ENCODE measurements at places on chromosomes 16 and 17.

DNA sequence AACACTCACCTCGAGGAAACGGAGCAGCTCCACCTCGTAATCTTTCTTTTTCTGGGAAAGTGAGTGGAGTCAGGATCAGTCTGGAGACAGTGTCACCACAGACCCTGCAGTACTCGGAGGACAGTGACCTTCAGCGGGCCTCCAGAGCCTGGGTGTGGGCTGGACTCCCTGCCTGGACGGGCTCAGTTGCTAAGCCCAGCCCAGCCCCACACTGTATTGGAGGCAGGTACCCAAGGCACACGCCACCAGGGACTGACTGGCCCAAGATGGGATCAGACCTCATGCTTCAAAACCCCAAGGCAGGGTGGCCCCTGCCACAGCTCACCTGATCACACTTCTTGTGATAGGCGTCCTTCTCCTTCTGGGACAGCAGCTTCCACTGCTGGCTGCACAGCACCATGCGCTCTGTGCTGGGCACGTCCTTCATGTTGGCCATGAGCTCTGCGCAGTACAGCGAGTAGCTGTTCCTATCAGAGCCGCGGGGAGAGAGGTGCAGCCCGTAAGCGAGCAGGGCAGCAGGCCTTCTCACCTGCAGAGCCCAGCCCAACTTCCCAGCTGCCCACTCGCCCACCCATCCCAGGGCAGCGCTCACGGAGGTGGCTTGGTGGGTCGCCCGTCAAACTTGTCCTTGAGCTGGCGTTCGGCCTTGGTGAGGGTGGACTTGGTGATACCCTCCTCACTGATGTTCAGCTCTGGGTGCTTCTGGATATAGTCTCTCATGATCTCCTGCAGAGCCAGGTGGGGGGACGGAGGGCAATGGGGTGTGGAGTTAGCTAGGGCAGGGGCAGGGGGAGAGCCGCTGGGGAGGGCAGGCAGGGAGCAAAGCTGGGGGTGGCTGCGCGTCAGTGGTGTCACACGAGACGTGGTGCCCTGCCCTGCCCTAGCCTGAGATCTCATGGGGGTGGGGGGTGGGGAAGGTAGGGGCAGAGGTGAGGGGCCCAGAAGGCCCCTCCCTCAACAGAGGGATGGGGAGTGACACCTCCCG, 7.9 kb downstream of the UBTF start:
- DNase-seq, result no peak

- no peak for DNase-seq
Observed at GRCh38 chr17:17935321-17936271, 36.6 kb downstream of the TOM1L2 start.

DNA sequence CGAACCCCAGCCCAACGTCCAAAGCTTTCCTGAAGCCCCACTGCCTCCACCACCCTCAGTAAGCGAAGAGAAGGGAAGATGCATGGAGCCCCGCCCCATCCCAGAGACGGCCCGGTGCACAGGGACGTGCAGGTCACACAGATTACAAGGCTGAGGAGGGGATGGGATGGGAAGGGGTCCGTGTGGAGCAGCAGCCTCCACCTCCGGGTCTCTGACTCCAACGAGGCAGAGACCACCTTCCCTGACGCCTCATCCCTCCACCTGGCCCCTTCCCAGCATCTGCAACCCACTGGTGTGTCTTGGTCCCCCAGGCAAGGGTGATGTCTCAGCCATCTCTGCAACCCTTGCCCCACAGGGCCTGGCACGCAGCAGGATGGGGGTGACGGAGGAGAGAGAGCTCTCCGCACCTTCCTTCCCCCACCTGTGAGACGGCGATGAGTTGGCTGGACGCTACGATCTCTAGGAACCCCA, 58.5 kb downstream of the TBC1D16 start:
- DNase-seq, result no peak

GRCh38 chr17:66340720-66341119, 38.3 kb downstream of the PRKCA start:
- DNase-seq, result no peak

- DNase-seq, result no peak
Observed at GRCh38 chr16:73290258-73290657, 242.3 kb upstream of the ZFHX3 start.

- peak; percentile 38 for DNase-seq
Observed at GRCh38 chr16:81493755-81494433, 49.3 kb downstream of the CMIP start.

GRCh38 chr16:4795181-4795827, at the start of gene SMIM22:
SMIM22 (plus strand) TSS chr16:4795369; CDS start chr16:4795735, 366 bp downstream.
- no peak for DNase-seq

DNA sequence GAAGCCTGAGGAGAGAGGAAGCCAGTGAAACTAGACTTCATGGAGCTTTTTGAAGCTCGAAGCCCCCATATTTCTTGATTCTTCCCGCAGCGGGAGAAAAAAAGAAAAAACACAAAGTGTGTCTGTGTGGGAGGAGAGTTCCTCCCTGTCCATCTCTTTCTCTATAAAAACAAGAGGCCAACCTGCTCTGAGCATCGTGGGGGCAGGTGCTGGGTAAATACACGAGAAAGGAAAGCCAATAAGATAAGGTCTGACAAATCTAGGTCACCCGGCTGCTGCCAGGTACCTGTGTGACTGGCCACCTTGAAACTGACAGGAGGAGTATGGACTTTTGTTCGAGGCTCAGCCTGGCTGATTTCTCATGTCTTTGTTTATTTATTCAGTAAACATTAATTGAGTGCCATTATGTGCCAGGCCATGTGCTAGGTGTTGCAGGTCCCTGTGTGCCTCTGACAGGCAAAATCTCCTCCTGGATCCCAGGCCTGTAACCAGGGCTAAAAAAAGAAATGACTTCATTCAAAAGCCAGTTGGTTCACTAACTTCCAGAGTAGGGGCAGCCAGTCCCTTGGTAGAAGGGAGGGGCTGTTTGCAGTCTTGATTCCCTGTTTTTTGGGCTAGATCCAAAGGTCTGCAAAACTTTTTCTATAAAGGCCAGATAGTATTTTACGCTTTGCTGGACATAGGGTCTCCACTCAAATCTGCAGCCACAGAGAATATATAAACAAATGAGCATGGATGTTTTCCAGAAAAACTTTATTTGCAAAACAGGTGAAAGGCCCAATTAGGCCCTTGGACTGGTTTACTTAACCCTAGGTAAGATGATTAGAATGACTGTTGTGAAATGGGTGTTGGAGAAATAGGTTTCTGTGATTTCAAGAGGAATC, 35.6 kb downstream of the YPEL2 start:
- no peak for DNase-seq

GRCh38 chr16:15856901-15857698, at the start of gene MYH11:
MYH11 (minus strand) TSS chr16:15857028; CDS start chr16:15838252, 18,776 bp downstream.
- no peak for DNase-seq

DNA sequence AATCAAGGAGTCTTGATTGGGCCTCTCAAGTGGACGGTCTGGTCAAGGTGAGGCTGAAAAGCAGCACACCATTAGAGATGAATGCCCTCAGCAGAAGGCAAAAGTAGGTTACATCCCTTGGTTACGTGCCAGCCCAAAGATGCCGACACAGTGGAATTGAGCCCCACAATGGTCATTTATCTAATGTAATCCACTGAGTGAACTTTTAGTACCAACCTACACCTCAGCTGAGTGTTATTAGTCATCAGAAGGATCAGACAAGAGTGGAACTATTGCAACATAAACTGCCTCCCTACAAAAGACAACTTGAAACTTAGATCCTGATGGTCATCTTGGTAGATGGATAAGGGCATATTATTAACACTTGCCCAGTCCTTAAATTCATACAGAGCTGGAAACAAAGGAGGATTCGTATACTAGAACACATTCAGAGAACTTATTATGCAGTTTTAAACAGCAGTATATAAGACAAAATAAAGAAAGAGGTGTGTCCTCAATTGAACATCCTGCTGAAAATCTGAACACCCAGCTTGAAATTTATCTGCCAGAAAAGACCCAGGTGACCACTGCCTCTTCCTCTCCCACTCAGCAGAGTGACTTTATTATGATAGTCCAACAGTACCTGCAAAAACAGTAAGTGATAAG, 2.8 kb downstream of the DCUN1D3 start:
- no peak for DNase-seq

DNA sequence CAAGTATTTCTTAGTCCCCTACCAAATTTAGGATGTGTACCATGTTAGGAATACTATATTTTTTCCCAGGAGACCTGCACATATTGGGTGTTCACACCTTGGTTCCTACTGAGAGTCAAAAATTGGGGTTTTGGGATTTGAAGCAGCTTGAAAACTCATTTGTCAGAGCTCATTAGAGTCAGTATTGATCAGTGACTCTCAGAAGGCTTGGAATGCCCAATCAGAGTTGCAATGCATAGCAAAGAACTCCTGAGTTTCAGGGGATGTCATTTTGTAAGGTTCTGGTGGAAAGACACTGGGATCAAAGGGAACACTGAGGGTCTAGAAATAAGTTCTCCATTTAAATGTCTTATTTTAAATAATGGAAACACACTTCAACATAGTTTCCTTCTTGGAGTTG, 5.1 kb downstream of the HLF start:
- no peak for DNase-seq

DNA sequence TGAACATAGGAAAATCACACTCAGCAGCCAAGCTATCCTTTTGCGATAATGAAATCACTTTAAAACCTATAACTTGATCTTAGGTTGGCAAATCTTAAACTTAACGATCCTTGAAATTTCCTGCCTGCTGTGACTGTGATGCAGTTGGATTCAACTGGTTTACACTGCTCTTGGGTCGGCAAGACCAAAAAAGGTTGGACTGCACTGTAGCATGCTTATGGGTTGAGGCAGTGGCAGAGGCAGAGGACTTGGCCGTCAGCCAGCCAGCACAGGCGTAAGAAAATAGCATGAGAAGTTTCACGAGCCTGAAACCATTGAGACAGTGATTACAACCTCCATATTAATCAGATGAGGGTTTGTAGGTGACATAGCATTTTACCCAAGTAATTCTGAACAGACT, 21.4 kb downstream of the WSB1 start:
- DNase-seq, result no peak

- no peak for DNase-seq
Observed at GRCh38 chr17:12053552-12053951, 32.9 kb downstream of the MAP2K4 start.

GRCh38 chr17:75891605-75892555, 4.9 kb downstream of the TRIM65 start:
- no peak for DNase-seq

DNA sequence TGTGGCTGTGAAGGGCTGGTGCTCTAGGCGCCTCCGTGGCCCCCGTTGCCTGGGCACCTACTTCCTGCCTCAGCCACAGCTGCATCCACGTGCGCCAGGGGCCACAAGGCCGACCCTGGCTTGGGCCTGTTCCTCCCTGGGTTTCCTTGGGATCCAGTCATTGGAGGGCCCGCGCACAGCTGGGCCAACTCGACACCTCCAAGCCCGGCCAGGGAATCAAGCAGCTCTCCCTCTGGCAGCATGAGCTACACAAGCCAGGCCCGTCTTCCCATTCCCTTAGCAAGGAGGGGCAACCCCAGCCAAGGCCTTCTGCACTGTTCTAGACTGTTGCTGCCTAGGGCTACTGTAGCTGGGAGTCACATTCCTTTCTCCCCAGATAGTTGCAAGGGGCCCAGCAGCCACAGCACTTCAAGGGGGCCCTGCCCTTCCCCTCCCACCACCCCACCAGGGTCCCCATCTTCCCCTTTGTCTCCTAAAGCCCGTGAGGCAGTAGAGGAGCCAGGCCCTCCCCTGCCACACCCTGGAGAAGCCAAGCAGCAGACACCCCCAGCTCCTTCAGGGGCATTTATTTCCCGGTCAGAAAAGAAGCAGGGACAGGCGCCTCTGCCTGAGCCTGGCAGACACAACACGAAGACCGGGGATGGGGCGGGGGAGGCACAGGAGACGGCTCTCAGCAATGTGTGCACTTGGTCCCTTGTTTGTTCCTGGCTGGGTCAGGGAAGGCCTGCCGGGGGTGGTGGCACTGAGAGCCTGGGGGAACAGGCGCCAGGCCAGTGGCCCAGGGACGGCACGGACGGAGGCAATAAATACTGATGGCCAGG, 3.8 kb downstream of the ARHGDIA start:
- DNase-seq, result no peak

- DNase-seq, result no peak
Observed at GRCh38 chr16:89099905-89100304, 6.3 kb downstream of the ACSF3 start.

GRCh38 chr17:27546624-27547300, 84.2 kb upstream of the LGALS9 start:
- no peak for DNase-seq

DNA sequence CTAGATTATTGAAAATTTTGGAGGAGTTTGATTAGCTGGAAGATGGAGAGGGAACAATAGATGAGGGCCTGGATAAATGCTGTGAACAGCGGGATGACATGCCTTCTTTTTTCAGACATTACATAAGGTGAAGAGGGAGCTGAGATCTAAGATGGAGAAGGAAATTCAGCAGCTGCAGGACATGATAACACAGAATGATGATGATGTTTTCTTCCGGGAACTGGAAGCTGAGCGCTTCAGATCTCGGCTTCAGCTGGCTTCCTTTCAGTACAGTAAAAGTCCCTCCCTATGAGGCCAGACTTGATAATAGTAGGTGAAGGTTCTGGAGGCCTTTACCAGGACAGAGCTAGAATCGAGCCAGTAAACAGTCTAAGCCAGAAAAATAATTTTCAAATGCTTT, 30.7 kb downstream of the CEP95 start:
- DNase-seq, result no peak

DNA sequence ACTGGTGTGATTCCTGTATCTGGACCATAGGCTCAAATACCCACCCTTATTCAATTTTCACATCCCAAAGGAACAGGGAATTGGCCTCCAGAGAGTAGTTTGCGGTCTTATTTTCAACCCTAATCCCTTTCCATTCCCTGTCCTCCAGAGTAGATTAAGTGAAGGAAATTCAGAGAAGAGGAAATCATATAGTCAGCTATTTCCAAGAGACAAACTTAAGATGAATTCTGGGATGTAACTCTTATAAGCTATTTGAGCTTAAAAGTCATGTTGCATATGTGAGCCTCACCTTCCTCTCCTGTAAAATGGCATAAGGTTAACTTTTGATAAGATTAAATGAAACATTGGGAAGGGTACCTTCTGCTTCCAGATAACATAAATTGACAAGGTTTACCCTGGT, 37.4 kb upstream of the ADAMTS18 start:
- DNase-seq, result no peak

GRCh38 chr16:64880994-64881393, 240.9 kb downstream of the CDH11 start:
- no peak for DNase-seq

Data from stimulated activated CD4-positive, alpha-beta T cell treated with anti-CD3 and anti-CD28 coated beads, Interleukin-1b, Interleukin-23, amount 100 ng/mL, for 24 hours (primary cell).